ENCODE measurements at places on chromosomes 12 and 14.
A peak's percentile ranks its signal among the peaks of the same experiment; 100 is the strongest.

GRCh38 chr14:66395300-66395699, 90.9 kb upstream of the CCDC196 start:
- peak; percentile 36 for DNase-seq

DNA sequence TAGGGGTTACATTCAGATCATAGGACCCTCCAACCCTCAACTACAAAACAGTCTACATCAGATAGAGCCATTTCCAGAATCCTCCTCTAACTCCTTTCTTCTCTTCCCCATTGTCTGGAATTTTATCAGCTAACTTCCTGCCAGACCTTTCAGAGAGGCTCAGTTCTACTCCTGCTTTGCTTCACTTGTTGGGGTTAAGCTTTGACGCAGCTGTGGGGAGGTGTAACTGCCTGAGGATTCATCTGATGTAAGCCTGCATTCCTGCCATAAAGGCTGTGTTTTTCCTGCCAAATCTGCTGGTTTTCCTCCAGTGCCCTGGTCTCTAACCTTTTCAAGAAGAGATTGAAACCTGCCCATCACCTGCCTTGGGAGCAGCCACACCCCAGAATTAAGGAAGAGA, 16.9 kb downstream of the DHRS2 start:
- DNase-seq, result no peak

GRCh38 chr12:30979371-30980259, 53.1 kb downstream of the TSPAN11 start:
- no peak for DNase-seq

- no peak for DNase-seq
Observed at GRCh38 chr14:74927225-74927624, 4.2 kb upstream of the RPS6KL1 start.

DNA sequence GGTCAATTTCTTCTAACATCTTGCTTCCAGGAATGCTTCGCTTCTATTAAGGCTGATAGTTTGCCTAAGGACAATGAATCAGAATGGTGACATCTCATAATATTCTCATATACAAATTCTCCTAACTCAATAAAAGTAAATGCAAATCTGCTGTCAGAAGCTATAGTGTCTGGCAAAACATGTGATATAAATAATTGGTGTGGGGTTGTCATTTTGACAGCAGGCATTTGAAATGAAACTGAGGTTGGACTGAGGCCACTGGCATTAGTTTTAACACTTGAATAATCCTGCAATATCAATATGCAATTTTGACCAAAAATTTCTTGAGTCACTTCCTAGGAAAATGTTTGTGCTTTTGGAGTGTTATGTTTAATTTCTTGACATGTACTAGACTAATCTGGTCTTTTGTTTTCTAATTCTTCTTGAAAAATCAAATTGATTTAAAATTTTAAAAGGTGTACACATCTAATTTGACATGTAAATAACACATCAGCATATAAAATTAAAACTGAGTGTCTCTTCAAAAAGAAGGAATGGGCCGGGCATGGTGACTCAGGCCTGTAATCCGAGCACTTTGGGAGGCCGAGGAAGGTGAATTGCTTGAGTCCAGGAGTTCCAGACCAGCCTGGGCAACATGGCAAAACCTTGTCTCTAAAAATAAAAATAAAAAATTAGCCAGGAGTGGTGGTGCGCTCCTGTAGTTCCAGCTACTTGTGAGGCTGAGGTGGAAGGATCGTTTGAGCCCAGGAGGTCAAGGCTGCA, 92.3 kb upstream of the BTG1 start:
- DNase-seq, result no peak

GRCh38 chr12:74337951-74338350, 199.7 kb upstream of the ATXN7L3B start:
- DNase-seq, result no peak

DNA sequence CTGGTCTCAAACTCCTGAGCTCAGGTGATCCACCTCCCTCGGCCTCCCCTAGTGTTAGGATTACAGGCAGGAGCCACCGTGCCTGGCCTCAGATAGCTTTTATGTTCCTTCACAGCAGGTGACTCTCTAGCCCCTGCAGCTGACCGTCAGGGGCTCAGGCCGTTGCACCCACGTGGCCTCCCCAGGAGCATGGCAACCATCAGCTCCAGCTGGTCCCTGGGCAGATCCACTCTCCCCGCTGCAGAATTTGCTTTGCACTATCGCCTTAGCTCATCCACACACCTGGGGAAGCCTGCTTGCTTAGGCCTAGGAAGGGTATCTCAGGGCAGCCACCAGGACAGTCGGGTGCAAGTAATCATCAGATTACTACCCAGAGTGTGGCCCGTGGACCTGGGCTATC, 62.6 kb downstream of the TSPAN9 start:
- DNase-seq, result no peak

GRCh38 chr14:73323896-73324399, 86.6 kb downstream of the PAPLN start:
- DNase-seq, result no peak

GRCh38 chr12:104603545-104603973, 146.8 kb downstream of the CHST11 start:
- DNase-seq, result no peak

- no peak for DNase-seq
Observed at GRCh38 chr14:92258934-92259333, 64.0 kb upstream of the SLC24A4 start.
